MCF 10A (cell line): ENCODE measurements at places on chromosomes 2 and 18. TPM values are rescaled to one million over a fixed set of nuclear protein-coding genes. Genes with fewer than 3 reads are reported as not detected.
A peak's percentile ranks its signal among the peaks of the same experiment; 100 is the strongest.

DNA sequence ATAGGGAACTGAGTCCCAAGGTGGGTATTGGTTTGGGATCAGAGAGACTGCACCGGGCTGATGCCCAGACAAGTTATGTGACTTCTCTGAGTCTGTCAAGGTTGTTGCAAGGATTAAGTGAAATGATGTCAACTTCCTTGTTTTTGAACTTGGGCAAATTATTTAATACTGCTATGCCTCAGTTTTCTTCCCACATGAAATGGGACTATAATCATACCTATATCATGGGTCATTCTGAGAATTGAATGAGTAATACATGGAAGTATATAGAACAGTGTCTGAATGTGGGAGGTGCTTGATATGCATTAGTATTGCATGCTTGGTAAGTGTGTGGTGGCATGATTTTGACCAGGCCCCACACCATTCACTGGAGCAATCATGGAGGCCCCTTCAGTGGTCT lies 99.0 kb downstream of the PRKCE start:
- H3K27me3 ChIP-seq, result no peaks in the 10 kb centered on the region
- H3K4me3 ChIP-seq, result no peak overlapping the region
- no peak for DNase-seq

- H3K4me3 ChIP-seq, result no peak overlapping the region
- no peak for DNase-seq
- no peak overlapping the region for H3K27ac ChIP-seq
- H3K4me1 ChIP-seq, result no peaks in the 10 kb centered on the region
Observed at GRCh38 chr2:228458364-228458763, 276.9 kb upstream of the SPHKAP start.

DNA sequence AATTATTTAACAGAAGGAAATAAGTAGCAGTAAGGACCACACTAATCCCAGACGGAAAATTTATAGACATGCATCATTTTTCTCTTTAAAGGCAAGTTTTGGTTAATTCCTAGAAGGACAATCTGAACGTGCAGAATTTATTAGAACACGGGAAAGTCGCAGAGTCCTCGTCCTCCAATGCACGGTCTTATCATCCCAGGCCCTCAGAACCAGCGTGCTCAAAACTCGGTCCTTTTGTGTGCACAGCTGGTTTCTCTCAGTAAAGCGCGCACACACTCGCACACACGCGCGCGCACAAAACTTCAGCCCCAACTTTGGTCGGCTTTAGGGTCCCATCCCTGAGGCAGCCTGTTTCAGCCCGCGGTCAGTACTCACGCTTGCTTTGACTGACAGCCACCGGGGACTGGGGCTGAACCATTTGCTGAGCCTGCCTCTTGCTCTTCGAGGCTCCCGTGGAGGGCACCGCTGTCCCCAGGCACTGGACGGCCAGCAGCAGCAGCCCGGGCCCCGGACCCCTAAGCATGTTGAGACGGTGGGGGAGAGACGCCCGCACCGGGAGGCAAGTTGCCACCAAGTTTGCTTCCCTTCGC lies 493 bp downstream of the FN1 start:
- peaks cover 35% of the 10 kb centered on the region for H3K4me1 ChIP-seq
- H3K27ac ChIP-seq, result no peak overlapping the region
- H3K27me3 ChIP-seq, result no peaks in the 10 kb centered on the region

DNA sequence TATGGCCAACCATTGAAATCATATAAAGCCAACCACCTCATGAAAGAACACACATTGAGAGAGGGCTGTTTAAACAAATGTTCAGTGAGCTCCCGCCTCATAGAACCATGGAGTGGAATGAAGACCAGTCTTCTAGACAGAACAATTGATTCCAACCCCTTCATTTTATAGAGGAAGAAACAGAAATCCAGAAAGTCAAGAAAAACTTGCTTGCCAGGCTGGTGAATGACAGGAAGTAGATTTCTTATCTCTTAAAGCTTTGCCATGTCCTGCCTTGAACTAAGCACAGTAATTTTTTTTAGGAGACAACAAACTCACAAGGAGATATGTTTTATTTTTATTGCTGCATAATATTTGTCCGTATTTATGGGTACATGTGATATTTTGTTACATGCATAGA lies 16.5 kb upstream of the NRP2 start:
- no peak overlapping the region for H3K27ac ChIP-seq
- H3K27me3 ChIP-seq, result no peaks in the 10 kb centered on the region
- no peak for DNase-seq
- no peak overlapping the region for H3K4me3 ChIP-seq
- H3K4me1 ChIP-seq, result peaks cover 15% of the 10 kb centered on the region
- H3K36me3 ChIP-seq, result no peaks in the 10 kb centered on the region

GRCh38 chr2:219644801-219645480 lies 17.5 kb downstream of the SLC4A3 start:
- H3K27ac ChIP-seq, result no peak overlapping the region
- no peaks in the 10 kb centered on the region for H3K27me3 ChIP-seq
- peaks cover 12% of the 10 kb centered on the region for H3K4me1 ChIP-seq

DNA sequence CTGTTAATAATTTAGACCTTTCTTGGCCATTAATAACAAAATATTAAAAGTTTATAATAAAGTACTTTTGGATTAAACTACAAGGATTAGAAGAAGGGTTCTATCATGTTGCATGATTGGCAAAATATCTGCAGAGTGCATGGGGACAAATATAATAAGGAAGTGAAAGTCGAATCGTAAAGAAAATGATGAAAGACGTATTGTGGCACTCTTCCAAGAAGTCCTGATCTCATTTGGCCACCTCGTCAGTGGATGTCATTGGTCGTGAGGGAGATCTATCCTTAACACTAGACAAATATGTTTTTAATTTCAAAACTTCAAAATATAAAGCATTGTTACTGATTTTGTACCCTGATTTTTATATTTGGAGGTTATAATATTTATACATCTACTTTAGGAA lies 197.7 kb upstream of the STON1 start:
- H3K27me3 ChIP-seq, result no peaks in the 10 kb centered on the region
- H3K4me3 ChIP-seq, result no peak overlapping the region
- peaks cover 11% of the 10 kb centered on the region for H3K4me1 ChIP-seq
- H3K36me3 ChIP-seq, result no peaks in the 10 kb centered on the region
- DNase-seq, result peak; percentile 51

GRCh38 chr2:42009657-42010580 lies 37.9 kb upstream of the PKDCC start:
- no peaks in the 10 kb centered on the region for H3K36me3 ChIP-seq
- no peaks in the 10 kb centered on the region for H3K4me1 ChIP-seq
- H3K27ac ChIP-seq, result no peak overlapping the region
- no peak overlapping the region for H3K4me3 ChIP-seq
- H3K27me3 ChIP-seq, result peaks cover 12% of the 10 kb centered on the region

DNA sequence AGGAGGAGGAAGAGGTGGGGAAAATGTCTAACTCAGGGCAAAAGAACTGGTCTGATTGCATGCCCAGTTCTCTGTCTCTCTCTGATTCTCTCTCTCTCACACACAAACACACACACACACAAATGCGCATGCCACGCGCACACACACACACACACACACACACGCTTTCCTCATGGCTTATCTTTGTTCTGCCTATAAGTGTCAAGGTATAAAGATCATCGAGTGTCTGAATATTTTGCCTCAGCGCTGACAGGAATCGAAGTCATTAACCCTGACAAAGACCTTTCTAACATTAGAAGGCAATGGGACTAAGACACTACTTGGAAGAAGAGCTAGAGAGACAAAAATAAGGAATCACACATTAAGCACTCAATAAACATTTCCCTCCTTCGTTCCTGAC lies 497.1 kb upstream of the KLHL29 start:
- no peaks in the 10 kb centered on the region for H3K36me3 ChIP-seq
- H3K27me3 ChIP-seq, result no peaks in the 10 kb centered on the region
- no peaks in the 10 kb centered on the region for H3K4me1 ChIP-seq
- no peak for DNase-seq

DNA sequence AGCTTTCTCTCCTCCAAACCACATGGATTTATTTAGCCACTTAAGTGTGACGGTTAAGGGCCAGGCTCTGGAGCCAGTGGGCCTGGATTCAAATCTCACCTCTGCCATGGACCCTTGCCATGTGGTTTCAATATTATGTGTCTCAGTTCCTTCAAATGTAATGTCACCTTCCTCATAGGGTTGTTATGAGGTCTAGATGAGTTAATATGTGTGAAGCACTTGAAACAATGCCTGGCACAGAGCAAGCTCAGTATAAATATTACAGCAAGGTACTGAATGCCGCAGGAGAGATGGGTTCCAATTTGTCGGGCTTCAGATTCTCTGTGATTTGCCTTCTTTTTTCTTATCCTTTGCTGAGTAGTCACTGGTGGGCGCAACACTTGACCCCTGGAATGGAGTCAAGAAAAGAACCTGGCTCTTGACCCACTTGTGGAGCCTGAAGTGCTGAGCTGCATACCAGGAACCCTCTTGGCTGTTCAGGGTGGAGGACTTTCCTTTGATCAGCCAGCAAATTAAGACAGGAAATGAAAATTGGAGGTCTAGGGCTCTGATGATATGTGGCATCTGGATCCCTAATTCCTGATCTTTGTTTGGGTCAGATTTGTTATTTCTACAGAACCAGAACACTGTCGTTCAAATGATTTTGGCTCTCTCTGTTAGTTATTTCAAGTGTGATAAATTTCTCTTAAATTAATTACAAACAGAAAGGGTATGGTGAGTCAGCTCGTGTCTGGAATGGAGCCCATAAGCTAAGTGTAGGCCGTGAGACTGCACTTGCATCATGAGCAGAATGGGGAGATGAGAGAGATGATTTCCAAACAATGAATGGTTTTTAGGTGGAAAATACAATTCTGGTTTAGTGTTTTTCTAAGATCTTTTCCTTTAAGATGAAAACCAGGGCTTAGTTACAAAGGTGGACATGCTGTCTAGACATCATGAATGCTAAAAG lies 293.0 kb downstream of the KCNS3 start:
- H3K27me3 ChIP-seq, result peaks cover 9% of the 10 kb centered on the region
- no peak overlapping the region for H3K4me3 ChIP-seq
- H3K36me3 ChIP-seq, result no peaks in the 10 kb centered on the region
- peaks cover 18% of the 10 kb centered on the region for H3K4me1 ChIP-seq
- no peak overlapping the region for H3K27ac ChIP-seq

Gene HOXD1
- total RNA-seq, result not detected in 2 replicates
